ENCODE measurements at places on chromosomes 6 and 20.

DNA sequence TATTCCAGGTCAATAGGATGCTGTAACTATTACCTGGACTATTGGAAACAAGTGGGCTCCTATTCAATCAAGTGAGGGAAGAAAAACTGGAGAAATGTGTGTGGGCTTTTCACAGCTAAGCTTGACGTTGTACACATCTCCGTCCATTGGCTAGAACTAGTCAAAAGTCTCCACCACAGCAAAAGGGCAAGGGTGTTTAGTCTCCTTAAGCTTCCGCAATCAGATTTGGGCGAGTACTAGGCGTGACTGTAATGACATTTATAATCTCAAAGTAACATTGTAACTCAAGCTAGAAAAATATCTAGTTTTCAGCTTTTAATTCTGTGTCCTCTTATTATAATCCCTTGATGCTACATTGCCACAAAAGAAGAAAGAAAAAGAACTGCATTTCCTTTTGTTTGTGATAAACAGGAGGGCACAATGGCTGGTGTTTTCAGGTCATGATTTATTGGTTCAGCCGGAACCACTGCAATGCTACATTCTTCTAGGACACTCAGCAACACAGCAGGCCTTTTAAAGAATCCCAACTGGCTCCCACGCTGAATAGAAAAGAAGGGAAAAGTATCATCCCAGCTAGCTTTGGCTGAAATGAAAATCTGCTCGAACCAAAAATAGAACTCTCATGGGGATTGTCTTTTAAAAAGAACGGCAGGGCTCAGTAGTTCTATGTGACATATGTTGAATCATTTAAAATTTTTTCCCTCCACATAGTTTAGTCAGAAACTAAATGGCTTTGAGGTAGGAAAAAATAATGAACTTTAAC, 387.7 kb downstream of the BTBD3 start:
- DNase-seq, result no peak

GRCh38 chr6:24010133-24010532, 115.9 kb upstream of the NRSN1 start:
- DNase-seq, result no peak

GRCh38 chr6:149342525-149342924, 25.0 kb downstream of the TAB2 start:
- no peak for DNase-seq

DNA sequence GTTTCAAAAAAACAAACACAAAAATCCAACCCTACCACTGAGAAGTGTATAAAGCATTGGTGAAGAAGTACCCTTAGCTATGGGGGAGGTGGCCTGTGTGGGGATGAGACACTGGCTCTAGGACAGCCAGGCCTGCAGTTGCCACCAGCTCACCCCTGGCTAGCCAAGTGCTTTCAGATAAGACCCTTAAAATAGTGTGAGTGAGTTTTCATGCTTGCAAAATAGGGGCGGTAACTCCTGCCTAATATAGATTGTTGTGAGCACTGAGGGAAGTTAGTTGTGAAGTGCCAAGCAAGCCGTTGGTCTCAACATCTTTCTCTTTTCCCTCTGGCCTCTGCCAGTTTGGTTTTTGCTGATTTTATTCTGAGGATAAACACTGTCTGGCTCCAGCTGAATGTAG, 11.3 kb downstream of the PPP1R3G start:
- no peak for DNase-seq

GRCh38 chr20:38630727-38631126, 29.1 kb downstream of the ARHGAP40 start:
- DNase-seq, result no peak

DNA sequence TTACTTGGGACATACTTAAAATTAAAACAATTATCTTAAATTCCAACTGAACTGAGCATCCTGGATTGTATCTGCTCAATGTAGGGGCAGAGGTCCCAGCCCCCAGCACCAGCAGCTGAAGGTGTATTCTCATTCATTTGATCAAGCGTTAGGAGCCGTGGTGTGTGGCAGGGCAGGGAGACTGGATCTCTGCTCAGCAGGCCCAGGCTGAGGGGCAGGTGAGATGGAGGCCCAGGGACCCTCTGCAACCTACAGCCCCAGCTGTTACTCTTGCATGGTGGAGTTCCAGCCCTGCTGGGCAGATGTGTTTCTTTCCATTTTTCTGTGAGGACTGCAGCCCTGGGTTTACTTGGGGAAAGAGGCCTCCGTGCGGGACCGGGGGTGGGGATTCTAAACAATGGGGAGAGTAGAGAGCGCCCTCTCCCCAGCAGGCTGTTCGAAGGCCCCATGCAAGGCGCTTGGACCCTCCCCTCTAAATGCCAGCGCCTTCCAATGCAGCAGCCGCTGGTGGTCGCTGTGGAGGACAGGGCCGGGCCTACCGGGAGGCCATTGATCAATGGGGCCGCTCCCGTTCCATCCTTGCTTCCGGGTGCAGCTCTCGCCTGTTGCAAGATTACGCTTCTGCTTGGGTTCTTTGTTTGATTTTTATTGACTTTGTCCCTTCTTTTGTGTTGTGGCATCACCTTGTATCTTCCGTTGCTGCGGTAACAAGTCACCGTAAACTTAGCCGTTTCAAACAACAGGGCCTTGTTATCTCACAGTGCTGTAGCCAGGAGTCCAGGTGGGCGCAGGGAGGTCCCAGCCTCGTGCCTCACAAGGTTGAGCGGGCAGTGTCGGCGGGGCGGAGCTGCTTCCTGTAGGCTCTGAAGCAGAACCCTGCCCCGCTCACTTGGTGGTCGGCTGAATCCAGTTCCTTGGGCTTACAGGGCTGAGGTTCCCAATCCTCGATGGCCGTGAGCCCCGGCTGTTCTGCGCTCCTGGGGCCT, 134.8 kb upstream of the PHACTR3 start:
- no peak for DNase-seq

DNA sequence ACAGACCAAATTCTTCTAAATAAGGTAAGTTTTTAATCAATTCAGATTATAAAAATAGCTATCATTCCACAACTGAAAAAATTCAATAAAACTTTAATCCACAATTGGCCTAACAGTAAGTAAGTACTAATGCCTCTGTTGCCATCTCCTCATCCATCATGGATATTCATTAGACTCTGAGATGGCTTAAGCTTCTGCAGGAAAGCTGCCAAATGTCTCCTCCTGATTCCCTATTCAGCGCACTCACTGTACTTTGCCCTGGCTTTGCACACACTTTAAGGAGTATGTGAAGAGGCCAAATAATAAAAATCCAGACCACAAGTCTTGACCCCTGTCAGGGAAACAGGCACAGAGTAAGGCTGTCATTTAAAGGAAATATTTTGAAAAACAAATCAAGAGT, 23.6 kb downstream of the PGM3 start:
- no peak for DNase-seq

DNA sequence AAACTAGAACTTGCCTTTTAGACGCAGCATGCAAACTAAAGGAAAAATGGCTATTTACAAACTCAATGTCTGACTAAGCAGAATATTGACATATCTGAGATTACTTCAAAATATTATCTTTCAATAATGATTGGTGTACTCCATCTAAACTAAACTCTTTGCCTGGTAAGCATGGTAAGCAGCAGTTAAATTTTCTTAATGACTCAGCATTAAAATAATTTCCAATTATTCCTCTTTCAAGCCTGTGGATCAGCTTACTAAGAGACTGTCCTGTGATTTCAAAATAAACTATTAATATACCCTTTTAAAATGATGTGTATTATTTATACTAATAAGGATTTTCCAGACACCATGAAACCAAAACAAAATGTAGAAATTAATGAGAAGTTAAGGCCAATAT, 226.8 kb upstream of the THEMIS start:
- DNase-seq, result no peak

- no peak for DNase-seq
These were observed 10.7 kb downstream of the ANGPT4 start for GRCh38 chr20:905396-905961.

- no peak for DNase-seq
These were observed 5.9 kb downstream of the TGM6 start for GRCh38 chr20:2386516-2387179.

GRCh38 chr6:13760307-13761304, 49.0 kb upstream of the RANBP9 start:
- DNase-seq, result no peak

- DNase-seq, result no peak
These were observed 84.0 kb downstream of the HFE start for GRCh38 chr6:26170951-26171841.

DNA sequence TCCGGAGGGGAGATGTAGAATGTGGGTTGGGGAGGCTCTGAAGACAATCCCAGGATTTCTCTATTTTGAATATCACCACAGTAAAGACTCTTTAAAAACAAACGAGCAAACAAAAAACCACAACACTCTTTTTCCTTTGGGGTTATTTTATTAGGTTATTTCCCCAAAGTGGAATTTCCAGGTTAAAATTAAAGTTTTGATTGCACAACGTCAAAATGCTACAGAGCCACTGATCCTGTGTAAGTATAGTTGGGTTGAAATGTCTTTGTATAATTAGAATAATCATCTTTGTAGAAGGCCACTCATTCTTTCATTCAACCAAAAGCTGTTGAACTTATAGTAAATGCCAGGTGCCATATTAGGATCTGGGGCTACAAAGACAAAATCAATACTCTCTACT, 19.6 kb upstream of the PIM1 start:
- DNase-seq, result no peak

DNA sequence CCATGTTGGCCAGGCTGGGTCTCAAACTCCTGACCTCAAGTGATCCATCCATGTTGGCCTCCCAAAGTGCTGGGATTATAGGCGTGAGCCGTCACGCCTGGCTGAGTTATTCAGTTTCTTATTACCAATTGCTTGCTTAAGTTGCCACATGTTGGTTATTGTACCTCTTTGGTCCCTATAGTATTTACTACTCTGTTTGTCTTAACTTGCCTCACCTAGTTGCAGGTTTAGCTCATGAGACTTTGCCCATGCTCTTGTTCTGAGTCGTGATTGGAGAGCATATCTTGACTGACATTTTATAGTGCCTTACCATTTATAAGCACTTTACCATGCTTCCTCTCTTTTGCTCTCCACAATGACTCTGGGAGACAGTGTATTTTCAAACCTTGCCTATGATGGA, 134.2 kb upstream of the HDGFL1 start:
- no peak for DNase-seq

DNA sequence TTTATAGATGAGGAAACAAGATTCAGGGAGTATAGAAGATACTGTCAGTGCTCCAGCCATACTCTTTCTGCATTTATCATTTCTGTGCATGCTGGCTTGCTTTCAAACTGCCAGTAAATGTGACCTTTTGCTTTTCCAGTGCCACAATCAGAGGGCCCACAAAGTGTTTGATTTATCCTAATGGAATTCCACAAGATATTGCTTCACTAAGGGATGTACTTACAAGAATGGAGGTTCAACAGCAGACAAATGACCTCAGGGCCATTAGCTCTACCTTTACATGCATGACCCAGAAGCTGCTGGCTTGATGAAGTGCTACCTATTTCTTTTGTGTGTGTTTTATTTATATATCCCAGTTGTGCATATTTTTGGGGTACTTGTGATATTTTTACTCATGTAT, 171.5 kb upstream of the GRIK2 start:
- DNase-seq, result no peak

- DNase-seq, result no peak
These were observed 925 bp downstream of the FHL5 start for GRCh38 chr6:96563853-96564252.

DNA sequence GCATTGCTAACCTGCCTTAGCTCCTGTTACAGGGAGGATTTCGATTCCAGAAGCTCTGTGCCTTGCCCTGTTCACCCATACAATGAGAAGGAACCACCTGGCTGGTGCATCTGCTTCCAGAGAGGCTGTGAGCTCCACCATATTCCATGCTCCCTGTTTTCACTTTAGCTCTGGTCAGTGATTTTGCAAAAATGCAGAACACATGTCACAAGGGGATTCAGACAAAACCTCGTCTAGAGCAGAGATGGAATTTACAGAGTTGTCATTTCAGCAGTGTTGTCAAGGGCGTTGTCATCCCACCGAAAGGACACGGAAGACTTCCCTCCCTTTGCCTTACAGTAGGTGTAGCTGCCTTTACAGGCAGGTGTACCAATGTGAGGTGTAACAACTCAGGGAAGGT, 223.0 kb upstream of the ARID1B start:
- no peak for DNase-seq

DNA sequence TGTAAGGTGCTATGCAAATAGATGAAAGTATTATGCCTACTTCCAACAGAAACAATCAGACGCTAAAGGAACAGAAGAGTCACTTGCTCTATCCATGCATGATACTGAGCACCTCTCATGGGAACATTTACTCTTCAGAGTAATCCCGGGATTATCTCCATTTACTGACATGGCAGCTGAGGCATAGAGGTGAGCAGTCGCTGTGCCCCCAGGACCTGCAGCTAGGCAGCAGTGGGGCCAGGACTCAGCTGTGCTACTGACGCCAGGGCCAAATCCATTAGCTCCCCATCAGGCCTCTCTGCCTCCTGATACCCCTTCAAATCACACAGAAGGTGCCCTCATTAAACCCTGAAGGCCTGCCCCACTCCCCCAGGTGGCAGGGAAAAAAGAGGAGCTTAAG, 51.9 kb downstream of the TRAM2 start:
- no peak for DNase-seq

DNA sequence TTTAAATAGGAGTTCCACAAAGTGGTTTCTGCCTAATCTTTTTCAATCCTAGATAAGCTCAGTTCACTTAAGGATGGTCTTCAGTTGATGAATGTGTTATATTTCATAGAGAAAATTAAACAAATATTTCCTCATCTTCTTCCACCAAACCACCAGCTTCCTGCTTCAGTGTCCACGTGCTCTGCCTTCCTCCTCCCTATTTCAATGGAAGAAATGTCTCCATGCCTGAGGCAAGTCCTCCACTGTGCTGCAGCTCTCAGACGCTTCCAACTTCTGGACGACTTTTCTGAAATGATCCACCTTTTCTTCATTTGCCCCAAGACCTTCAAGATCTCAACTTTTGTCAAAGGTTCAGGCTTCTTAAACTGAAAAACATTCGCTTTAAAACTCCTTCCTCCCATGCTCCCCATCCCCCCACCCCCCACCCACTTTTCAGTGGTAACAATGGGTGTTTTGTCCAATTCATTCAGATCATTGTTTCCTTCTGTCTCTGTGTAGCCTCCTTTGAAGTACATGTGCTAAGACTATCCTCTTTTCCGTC, 25.3 kb upstream of the FABP7 start:
- no peak for DNase-seq

GRCh38 chr6:80382811-80383210, 276.3 kb downstream of the BCKDHB start:
- DNase-seq, result no peak

DNA sequence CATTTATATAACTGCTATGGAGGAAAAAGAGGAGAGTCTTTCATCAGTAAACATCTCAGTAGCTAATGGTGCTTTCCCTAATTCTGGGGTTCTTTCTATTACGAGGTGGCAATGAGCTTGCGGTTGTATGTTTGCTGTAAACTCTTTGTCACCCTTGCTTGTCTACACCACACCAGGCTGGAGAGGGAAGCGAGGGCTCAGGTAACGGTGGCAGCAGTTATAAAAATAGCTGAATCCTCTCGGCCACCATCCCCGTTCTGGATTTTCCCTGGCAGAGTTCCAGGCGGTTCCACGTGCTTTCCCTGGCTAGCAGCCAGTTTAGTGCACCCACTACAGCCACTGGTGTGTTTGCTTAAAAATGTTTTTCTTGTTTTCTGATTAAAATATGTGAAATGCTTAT, 39.0 kb downstream of the MAS1 start:
- peak; percentile 21 for DNase-seq

Data from activated CD4-positive, alpha-beta T cell treated with anti-CD3 and anti-CD28 coated beads for 24 hours (primary cell).